ENCODE measurements at places on chromosomes 4 and X. TPM values are rescaled to one million over a fixed set of nuclear protein-coding genes. Genes with fewer than 3 reads are reported as not detected.

PLXNB3 gene
- total RNA-seq = 0.53 TPM

CXCL3 gene
- total RNA-seq = not detected

GABRA4 gene
- 1.1 TPM for total RNA-seq

SSX3 gene
- total RNA-seq = not detected

TDO2 gene
- 0.90 TPM for total RNA-seq

CCDC160 gene
- not detected for total RNA-seq

RHOH gene
- total RNA-seq = 65.7 TPM

CLIC2 gene
- 27.5 TPM for total RNA-seq

MAMLD1 gene
- not detected for total RNA-seq

MAGEB17 gene
- total RNA-seq = 0.21 TPM

ZNF185 gene
- total RNA-seq = 0.51 TPM

SLC9B2 gene
- total RNA-seq = 25.7 TPM

F11 gene
- not detected for total RNA-seq

PCDH18 gene
- total RNA-seq = 1.4 TPM

MAGEE2 gene
- total RNA-seq = not detected

CSAG2 gene
- not detected for total RNA-seq

SASH3 gene
- 191 TPM for total RNA-seq

SULT1E1 gene
- total RNA-seq = not detected

NRK gene
- 0.08 TPM for total RNA-seq

SGMS2 gene
- 0.19 TPM for total RNA-seq

GPR82 gene
- total RNA-seq = 0.13 TPM

DMRTC1 gene
- total RNA-seq = not detected

ADGRA3 gene
- total RNA-seq = 2.2 TPM

SERPINA7 gene
- total RNA-seq = not detected

SLIT2 gene
- total RNA-seq = 0.24 TPM

FAM241A gene
- total RNA-seq = 2.2 TPM

NSUN7 gene
- 0.21 TPM for total RNA-seq

PRR32 gene
- total RNA-seq = not detected

HTN1 gene
- total RNA-seq = not detected

BANK1 gene
- total RNA-seq = 0.44 TPM

PHOX2B gene
- not detected for total RNA-seq

SPOCK3 gene
- not detected for total RNA-seq

SSX4 gene
- total RNA-seq = not detected

ARHGAP36 gene
- not detected for total RNA-seq

HPGDS gene
- total RNA-seq = not detected

RHOXF1 gene
- total RNA-seq = not detected

VBP1 gene
- total RNA-seq = 67.9 TPM

EGF gene
- total RNA-seq = 0.23 TPM

SMIM10 gene
- not detected for total RNA-seq

PIR gene
- 5.0 TPM for total RNA-seq

ATP8A1 gene
- total RNA-seq = 50.4 TPM

NPY1R gene
- total RNA-seq = not detected

GABRG1 gene
- not detected for total RNA-seq

HSD17B13 gene
- not detected for total RNA-seq

RXFP1 gene
- not detected for total RNA-seq

SULT1B1 gene
- not detected for total RNA-seq

NLGN4X gene
- total RNA-seq = 0.21 TPM

Data from GM12878 (cell line).